ENCODE measurements at places on chromosomes 2 and 18.

DNA sequence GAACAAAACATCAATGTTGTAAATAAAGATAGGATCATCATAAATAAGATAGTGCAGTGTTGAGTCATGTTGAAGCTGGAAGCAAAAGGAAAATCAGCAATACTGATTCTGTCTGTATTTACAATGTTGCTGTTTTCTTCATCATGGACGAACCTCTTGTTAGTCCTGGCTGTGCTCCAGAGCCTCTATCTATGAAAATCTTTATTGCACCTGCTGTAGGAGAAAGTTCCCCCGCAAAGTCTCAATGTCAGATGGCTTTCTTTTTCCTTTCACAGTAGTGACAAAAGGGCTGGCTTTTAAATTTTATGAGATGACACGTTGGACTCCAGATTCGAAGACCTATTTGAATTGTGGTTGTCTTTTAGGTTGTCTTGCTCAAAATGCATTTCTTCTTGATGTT lies 98.5 kb upstream of the LRRTM1 start:
- no peak for DNase-seq

GRCh38 chr2:170185319-170185718 lies 7.4 kb downstream of the MYO3B start:
- no peak for DNase-seq

DNA sequence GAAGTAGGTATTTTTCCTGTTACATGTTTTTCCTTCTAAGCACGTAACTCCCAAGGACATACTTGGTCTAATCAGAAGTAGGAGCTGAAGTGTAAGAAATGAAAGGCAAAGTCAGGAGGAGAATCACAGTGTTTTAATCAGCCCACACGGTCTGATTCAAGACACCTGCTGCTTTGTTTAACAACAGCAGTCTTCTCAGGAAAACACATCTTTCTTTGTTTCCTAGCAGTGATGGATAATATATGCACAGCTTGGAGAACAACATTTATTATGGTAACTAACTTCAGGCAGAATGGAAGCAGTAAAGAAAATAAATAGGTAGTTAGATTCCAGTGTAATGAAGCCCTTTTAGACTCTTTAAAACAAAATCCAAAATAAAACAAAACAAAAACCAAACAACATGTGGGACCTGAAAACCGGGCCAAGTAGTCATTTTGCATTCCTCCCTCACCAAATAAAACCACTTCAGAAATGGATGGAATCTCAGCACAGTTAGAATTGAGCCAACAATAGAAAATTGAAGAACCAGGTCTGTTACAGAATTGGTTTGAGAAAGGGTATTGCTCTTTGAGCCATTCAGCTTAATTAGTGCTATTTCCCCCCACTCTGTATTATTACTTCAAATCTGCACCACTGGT lies 61.1 kb upstream of the UGP2 start:
- DNase-seq: no peak

GRCh38 chr2:64291181-64291580 lies 147.0 kb upstream of the PELI1 start:
- no peak for DNase-seq

DNA sequence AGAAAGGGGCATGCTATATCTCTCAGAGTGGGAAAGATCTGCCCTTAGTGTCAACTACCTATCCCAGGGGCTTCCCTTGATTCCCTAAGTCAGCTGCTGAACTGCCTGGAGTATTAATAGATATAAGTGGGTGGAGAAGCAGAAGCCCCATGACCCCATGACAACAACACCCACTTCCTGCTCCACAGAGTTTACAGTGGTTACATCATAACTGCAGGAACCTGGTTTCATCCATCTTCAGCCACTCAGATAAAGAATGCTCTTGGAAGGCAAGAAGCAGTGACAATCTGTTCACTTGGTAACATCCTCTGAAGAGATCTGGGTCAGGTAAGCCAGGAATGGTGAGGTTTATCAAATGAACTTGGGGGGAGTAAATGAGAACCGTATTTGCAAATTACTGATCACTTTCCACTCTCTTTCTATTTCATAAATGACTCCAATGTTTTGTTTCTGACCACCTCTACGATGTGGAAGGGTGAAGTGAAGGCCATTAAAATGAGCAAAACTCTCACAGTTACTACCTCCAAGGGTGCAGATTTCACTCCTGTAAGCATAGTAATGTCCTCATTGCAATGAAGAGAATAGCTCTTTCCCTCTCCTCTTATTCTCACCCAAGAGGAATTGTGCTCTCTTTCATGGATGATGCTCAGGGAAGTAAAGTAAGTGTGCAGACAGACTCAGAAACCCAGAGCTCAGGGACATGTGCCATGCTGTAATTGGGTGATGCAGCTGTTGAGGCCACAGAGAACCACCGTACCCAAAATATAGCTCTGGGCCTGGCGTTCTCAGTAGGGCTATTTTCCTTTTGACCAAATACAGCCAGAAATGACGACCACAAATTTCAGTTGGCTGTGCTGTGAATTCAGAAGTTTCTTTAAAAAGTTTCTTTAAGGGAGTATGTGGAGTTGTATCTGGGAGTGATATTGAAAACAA lies 192.8 kb upstream of the APCDD1 start:
- no peak for DNase-seq

GRCh38 chr2:134109725-134110124 lies 144.1 kb upstream of the MGAT5 start:
- no peak for DNase-seq

GRCh38 chr2:178361588-178361987 lies 89.4 kb downstream of the PRKRA start:
- DNase-seq: no peak

DNA sequence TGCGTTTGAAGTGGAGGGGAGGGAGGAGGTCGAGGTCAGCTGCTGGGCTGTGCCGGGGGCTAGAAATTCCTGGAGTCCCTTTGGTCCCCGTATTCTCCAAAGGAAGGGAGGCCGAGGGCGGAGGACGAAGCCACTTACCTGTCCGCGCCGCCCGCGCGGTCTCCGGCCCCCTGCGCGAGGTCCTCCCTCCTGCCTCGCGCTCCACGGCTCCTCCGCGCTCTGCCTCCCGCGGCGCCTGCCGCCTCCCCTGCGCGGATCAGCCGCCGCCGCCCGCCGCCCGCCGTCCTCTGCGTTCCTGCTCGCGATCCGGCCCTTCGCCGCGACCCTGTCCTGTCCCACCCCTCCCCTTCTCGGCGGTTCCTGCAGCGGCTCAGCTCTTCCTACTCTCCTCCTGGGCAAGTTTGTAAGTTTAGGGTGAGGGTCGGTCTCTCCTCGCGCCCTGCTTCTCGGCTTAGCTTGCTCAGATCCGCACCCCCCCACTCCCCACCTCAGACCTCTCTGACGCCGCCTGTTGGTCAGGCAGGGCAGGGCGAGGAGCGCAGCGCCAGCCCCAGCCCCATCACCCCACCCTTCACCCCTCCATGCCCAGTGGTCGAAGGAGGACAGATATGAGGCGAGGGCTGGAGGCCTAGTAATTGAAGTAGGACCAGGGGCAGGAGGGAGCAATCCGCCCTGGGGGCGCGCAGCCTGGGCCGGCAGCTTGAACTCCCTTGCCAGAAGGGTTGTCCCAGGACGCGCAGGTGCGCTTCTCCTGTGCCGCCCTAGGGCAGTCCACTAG lies 9.7 kb upstream of the SKOR2 start:
- peak; percentile 77 for DNase-seq

DNA sequence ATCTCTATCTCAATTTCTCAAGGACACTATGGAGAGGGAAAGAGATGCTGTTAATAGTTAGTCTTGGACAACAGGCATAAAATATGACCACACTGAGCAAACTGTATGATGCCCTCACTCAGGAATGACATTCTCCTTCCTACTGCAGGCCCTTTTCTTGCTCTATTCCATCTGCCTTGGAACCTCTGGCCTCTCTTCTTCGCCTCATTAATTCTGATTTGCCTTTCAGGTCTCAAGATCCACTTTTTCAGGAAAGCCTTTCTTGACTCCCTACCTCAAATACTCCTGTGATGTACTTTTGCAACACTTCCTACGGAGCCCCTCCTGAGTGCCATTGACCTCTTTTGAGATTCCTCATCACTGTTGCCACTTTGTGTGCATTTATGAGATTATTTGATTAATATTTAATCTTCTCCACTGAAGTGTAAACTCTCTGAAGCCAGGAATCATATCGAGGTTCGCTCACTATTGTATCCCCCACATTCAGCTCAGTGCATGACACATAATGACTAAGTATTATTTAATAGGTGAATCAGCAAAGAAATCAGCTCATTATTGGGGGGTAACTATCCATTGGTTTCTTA lies 21.3 kb upstream of the SPP2 start:
- DNase-seq: no peak

DNA sequence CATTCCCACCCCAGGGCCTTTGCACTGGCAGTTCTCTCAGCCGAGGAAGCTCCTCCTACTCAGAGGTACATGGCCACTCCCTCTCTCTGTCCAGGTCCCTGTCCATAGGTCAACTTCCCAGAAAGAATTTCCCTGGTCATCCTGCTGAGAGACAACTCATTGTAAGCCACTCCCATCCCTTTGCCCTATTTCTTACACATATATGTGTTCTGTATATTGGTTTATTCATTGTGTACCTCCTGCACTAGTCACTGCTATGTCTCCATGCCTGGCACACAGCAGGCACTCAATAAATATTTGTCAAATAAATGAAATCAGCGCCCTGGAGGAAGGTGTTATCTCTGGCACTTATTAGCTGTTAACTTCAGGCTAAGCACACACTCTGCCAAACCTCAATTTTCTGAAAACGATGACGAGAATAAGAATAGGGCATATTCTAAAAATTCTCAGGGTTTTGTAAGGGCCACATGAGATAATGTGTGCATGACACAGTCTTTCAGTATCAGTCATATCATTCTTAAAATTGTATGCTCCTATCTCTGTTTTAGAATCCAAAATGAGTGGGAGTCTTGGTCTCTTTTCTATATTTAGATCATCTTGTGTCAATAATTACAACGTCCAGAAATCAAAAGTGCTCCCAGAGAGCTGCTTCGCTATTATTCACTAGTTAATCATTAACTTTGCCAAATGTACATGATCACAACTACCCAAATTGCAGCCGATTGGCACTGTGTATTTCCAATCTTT lies 198.0 kb downstream of the ALK start:
- no peak for DNase-seq
